Effector CD4-positive, alpha-beta T cell (primary cell): ENCODE measurements at places on chromosomes 7 and 10.

DNA sequence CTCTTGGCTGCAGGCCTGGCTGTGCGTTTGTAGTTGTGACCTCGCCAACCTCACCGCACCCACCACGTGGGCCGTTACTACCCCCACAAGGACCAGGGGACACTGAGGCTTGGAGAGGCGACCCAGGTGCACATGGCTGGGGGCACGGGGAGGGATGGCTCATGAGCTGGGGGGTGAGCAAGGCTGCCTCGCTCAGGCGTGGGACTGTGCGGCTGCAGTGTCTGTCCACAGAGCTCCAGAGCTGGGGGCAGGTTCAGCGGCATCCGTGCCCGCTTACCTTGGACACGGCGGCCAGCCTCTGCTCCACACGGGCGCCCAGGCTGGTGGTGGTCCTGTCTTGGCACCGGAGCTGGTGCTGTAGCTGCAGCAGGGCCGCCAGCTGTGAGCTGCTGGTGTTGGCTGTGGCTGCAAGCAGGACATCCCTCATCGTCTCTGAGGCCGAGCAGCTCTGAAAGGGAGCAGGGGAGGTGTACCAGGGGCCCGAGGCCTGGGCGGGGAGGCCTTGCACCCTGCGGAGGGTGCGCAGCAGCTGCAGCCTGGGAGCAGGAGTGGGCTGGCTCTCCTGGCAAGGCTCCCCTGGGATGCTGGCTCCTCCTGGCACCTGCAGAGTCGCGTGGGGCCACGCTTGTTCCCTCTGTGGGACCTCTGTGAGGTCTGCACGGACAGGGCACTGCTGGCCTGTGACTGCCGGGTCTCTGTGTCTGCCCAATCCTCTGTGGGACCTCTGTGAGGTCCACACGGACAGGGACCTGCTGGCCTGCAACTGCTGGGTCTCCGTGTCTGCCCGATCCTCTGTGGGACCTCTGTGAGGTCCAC is 60.0 kb upstream of the NKX6-2 start:
- DNase-seq, result no peak

- DNase-seq, result no peak
Observed at GRCh38 chr10:5591336-5591824, 66.6 kb downstream of the CALML3 start.

GRCh38 chr7:82778021-82778420 is 334.4 kb upstream of the CACNA2D1 start:
- DNase-seq, result no peak

DNA sequence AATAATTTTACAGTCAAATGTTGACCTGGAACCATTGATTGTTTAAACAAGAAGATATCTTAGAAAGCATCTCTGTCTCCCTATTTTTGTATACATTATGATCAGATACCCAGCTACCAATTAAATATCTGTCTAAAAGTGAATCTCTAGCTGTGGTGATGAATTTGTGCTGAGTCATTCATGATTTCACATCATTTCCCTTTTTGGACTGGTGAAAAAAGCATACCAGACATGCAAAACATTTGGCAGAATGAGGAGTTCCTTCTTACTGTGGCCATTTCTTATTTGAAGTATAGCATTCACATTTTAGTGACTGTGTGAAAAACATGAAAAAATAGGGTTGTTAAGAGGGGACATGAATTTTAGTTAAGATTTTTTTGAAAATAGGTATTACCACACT is 98.0 kb upstream of the GATA3 start:
- DNase-seq, result no peak

- no peak for DNase-seq
Observed at GRCh38 chr10:128493811-128494210, 367.6 kb upstream of the MKI67 start.
